ENCODE measurements at places on chromosomes 6 and 20.

DNA sequence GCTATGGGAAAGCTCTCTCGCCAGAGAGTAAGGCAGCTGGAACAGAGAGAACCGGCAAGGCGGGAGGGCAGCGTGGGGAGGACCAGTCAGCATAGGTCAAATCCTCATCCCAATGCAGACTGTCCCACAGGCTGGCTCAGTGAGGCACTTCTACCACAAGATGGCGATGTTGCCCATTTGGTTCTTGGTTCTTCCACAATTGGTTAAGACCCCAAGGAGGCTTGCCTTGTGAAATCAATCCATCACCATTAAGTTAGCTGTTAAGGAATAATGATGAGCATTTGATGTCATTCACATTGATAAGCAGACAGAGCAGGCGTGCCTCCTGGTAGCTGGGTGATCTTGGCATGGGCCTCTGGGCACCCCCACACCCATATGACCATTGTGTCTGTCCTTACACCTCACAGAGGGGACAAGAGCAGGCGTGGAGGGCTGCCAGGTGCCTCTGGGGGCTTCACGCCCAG, 2.4 kb downstream of the CSTL1 start:
- peak; percentile 73 for DNase-seq

GRCh38 chr20:53048387-53048786, 76.2 kb downstream of the TSHZ2 start:
- no peak for DNase-seq

DNA sequence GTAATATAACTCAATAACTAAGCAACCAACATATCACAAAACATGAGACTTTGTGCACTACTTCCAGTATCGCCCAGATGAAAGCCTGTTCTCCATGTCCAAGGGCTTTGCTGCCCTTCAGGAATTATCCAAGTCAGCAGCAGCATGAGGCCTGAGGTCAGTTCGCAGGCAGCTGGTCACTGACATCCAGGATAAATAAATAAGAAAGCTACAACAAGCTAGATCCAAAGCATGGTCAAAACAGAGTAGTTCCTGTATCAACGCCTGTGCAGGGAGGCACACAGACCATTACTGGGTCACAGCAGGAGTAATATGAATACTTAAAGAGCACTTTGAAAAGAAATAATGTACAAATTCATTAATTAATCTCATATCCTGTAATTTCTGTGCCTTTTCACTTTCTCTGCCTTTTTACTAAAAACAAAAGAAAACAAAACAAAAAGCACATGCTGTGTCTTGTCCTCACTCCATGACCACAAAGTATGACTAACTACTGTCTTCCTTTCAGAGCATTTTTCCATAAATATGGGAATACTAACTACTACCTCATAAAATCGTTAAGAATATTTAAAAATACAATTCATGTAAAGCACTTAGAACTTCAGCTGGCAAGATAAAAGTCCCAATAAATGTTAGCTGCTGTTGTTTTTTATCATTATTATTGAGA, 374.9 kb upstream of the IRAK1BP1 start:
- no peak for DNase-seq

GRCh38 chr6:132511831-132512220, 1.1 kb downstream of the STX7 start:
- peak; percentile 63 for DNase-seq

DNA sequence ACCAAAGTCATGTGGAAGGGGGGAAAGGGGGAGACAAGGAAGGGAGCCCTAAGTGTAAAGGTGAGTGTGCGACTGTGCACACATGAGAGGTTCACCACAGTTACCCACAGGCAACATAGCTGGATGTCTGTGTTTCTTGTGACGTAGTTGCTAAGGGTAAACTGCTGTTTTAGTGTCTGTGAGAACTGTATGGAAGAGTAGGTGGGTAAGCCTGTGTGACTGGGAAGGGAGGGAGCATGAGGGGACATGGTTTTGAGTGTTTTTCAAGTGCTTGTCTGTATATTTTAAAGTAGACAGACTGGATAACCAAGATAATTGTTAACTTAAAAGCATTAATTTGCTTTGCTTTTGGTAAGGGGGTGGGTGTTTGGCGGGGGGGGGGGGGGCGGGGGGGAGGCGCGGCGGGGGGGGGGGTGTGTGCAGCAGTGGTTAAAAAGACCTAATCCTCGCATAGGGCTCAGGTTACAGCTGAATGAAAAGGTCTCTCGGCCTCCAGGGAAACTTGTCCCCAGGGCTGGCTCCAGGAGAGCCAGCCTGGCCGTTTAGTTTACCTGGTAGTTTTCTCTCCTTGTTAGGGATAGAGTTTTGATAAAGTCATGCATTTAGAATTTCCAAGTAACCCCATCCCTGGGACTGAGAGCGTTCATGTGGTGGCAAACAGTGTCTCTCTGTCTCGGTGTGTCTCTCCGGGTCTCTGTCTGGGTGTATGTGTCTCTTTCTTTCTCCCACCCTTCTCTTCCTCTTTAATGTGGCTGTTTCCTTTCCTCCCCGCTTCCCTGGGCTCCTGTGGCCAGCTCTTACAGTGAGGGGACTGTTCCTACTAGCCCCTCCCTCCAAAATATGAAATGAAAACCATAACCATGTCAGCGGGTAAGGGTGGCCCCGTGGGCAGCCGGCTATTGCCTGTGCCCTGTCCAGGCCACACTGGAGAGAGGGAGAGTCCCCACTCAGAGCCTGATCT, 3.4 kb downstream of the SCUBE3 start:
- no peak for DNase-seq

- DNase-seq, result no peak
Observed at GRCh38 chr20:24693466-24694156, 224.2 kb downstream of the SYNDIG1 start.
